ENCODE measurements at places on chromosomes 7 and 10.
A peak's percentile ranks its signal among the peaks of the same experiment; 100 is the strongest.

DNA sequence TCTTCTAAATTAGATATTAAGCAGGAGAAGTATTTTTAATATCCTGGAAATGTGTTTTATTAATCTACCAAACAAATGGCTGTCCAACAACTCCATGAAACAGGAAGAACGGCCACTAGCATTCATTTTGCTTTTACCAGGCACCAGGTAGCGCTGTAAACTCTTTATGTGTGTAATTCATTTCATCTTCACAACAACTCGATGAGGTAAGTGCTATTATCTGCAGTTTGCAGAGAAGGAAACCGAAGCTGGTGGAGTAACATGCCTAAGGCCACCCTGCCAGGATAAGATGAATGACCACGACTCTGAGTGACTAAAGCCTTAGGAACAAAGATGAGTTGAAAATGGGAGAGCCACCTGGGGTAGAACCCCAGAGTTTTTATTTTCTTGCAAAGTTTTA lies 101.2 kb downstream of the KIAA1217 start:
- no peak for DNase-seq

DNA sequence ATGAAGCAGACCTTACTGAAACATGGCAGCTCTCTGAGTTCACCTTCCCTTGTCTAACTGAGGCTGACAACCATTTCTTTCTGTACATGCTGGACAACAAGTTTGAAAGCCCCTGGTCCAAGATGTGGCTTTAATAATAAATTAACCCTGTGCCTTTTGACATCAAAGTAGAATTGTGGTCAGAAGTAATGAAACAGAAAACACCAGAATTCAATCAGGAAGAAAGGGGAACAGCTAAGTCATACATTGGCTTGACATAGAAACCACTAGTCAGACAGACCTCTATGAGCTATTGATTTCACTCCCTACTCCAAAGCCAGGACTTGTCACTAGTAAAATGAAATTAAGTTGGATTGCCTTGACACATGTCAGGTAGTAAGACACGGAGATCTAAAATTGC lies 175.2 kb upstream of the ASAH2 start:
- no peak for DNase-seq

DNA sequence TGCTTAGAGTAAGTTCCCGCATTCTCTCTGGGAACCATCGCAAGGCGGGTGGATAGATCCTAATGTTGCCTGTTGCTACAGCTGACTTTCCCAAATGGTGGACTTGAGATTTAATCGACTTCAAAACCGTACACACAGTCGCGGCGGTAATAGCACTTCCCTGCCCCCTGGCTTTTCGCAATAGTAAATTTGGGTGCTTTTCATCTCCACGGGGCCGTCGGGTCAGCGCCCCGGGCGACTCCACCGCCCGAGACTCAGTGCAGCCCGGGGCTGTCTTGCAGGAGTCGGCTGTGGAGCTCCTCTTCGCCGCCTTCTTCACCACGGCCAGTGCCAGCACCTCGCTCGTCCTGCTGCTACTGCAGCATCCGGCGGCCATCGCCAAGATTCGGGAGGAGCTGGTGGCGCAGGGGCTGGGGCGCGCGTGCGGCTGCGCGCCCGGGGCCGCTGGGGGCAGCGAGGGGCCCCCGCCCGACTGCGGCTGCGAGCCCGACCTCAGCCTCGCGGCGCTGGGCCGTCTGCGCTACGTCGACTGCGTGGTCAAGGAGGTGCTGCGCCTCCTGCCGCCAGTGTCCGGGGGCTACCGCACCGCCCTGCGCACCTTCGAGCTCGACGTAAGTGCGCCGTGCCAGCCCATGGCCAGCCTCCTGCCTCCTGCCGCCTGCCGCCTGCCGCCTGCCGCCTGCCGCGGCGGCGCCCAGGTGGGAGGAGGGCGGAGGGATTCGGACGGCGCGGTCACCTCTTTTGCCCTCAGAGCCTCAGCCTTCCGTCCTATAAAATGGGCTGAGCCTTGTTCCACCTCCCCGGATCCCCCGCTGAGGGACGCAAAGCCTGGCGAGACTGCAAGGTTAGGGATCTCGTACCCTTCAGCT lies 5.3 kb downstream of the CYP26C1 start:
- DNase-seq = no peak

DNA sequence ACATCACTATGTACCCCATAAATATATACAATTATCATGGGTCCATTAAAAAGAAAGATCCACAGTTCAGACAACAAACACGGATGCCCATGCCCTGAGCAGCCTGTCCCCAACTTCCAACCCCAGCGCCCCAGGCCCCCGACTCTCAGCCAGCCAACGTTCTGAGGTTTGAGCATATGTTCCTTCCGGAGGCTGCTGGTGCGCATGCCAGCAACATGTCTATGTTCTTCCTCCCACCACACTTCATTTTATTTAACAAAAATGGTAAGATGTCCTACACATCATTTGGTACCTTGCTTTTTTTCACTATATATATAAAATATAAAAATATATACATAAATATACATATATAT lies 250.9 kb downstream of the MAD1L1 start:
- DNase-seq = no peak

DNA sequence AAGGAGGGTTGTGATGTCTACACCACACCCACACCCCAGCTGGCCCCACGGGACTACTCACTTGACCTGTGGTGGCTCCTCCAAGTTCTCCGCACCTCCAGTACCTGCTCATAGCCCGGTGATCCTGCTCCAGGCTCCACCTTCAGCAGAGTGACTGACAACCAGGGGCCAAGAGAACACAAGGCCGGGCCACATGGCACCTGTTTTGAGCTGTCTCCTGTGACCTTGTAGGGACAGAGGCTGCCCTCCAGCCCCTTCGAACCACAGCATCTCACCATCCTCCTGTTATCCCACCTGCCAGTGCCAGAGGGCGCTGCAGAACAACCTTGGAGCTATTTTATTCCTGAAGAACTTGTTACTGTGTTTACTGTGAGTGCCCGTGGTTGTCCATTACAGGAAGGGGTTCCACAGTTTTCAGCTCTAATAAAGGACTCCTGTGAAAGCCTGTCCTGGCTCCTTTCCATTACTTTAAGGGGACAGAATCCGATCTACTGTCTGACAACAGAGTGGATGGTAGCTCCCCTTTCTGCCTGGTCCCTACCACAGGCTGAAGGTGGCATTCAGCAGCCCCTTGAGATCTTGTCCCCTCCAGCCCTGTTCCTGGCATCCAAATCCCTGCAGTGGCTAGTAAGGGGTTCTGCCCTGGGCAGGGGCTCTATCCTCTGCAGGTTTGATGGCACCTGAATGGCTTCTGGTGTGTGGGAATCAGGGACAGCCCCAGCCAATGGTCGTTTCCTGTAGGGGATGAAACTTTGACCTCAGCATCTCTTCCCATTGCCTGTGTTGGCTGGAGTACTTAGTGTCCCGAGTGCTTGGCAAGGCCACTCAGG lies 50.8 kb downstream of the C10orf120 start:
- DNase-seq = peak; percentile 25

DNA sequence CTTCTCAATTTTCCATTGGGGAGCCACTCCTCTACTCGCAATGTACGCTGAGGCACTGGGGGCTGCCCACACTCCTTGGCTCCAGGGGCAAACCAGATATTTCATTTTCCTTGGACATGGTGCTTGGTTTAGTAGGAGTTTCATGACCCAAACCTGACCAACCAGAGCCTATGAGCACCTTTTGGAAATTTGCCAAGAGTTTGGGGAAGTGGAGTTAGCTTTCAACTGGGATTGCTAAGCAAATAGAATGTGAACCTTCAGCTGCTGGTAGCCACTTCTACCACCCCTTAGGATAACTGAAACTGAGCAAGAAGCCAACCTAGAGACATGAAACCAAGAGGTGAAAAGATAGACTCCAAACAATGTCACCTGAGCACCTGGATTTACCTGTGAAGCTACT lies 74.9 kb upstream of the COL13A1 start:
- DNase-seq = no peak

DNA sequence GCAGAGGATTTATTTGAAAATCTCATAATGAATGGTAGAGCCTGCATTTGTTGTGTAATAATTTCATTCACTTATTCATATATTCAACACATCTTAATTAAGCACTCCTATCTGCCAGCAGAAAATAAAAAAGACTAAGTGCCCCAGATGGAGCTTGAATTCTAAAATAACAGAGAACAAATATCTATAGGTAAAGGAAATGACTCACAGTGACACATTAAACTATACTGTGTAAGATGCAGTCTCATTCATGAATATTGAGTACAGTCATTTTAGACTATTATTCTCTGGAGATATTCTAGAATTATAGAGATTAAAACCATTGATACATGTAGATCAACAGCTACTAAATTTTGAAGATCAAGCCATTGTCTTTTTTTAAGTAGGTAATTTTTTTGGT lies 72.1 kb downstream of the PTPRZ1 start:
- DNase-seq = no peak

DNA sequence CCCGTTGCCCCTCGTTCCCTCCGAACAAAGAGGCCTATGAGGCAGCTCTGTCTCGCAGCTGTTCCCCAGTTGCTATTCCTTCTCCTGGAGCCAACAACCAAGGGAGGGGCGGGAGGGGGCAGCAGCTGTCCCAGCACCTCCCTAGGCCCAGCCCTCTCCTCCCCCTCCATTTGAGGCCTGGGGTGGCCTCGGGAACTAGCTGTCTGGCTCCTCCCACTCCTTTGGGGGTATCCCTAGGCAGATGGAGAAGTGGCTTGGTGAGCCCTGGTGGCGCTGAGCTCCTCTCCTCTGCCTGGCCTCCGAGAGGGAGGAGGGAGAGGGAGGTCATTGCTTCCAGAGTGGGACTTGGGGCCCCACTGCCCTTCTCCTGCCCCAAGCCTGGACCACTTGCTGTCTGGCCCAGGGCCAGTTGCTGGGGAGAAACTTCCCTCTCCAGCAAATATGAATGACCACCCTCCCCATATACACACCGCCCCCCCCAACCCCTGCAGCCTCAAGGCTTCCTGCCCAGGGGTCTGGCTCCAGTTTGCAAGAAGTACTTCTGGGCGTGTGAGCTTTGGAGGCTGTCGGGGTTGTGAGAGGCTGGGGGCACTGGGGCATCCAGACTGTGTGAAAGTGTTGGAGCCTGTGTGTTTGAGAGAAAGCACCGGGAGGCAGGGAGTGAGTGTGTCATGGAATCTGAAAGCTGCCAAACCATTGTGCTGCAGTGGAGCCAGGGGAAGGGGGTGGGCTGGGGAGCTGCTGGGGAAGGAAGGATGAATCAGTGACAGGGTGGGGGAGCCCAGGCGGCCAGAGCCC lies 3.1 kb downstream of the FLNC start:
- peak; percentile 52 for DNase-seq

DNA sequence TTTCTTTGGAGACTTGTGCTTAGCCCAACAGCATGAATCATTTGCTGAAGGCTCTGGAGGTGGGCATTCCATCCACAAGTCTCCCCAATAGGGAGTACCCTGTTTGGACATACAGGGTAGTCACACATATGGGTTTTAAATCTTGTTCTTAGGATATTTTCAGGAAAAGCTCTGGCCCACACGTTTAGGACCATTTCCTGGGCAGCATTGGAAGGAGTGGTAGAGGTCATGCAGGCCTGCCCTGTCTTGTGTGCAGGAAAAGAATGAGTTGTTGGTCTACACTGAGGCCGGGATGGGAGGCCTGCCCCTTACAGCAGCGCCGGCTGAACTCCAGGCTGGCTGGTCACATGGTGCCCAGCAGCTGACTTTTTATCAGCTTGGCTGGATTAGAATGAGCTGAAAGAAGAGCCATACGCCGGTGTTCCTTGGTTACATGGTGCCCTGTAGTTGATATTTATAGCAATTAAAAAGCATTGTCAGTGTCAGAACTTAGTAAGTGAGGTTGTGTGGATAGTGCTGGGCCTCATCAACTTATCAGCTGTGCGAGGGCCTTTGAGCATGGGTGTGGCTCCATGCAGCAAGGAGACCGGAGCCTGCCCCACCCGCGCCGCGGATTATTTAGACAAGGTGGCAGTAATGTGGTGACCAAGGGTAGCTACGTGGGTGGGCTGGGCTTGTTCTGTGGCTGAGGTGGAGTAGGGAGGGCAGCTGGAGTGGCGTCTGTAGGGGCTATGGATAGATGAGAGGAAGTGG lies 28.6 kb downstream of the OGDH start:
- DNase-seq = no peak
